ENCODE measurements at places on chromosomes 6 and 20.

GRCh38 chr20:63858393-63859165 lies 2.7 kb upstream of the ABHD16B start:
- DNase-seq, result no peak

DNA sequence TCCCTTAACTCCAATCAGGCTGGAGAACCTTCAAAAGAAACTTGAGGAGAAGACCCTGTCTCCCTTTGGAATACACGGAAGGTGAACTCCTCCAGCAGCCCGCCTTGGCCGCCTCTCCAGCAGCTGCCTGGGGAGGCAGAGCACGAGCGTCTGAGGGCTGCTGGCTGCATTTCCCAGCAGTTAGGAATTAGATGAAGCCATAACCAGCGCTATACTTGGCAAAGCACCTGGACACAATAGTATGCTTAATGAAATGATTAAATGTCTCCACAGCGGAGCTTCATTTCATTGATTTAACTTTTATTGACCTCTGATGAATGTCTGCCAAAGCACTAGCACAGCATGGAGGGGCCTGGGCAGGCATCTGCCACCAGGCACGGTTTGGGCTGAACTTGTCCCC lies 73.5 kb downstream of the TMEM242 start:
- no peak for DNase-seq

- no peak for DNase-seq
Observed at GRCh38 chr20:41278936-41279335, 38.6 kb downstream of the ZHX3 start.

- no peak for DNase-seq
Observed at GRCh38 chr6:136118787-136119186, 131.3 kb downstream of the MTFR2 start.

- no peak for DNase-seq
Observed at GRCh38 chr6:3778701-3779573, 27.4 kb upstream of the PXDC1 start.

Measured in stimulated activated CD4-positive, alpha-beta T cell treated with anti-CD3 and anti-CD28 coated beads, Interleukin-12 subunit alpha, Interleukin-12 subunit beta, amount 100 ng/mL, for 24 hours (primary cell).